Endodermal cell (in vitro differentiated cells): ENCODE measurements at places on chromosomes 6 and 20. TPM values are rescaled to one million over a fixed set of nuclear protein-coding genes. Genes with fewer than 3 reads are reported as not detected.

MAP3K5 gene
- 0.70 to 1.6 TPM (median 1.4 TPM) in 3 replicates for total RNA-seq

SIRPA gene
- total RNA-seq: 4.9 and 5.1 TPM in 2 replicates

MAP7 gene
- total RNA-seq: 34.7 to 47.2 TPM (median 42.4 TPM) in 3 replicates

PPP1R14C gene
- total RNA-seq: 0.29 and 0.38 TPM in 2 replicates

DSP gene
- total RNA-seq: 152 and 153 TPM in 2 replicates

DCDC2 gene
- 0.36 to 0.49 TPM (median 0.47 TPM) in 3 replicates for total RNA-seq

MUC21 gene
- total RNA-seq: not detected in 2 replicates

FAM83B gene
- total RNA-seq: 13.1 to 28.9 TPM (median 13.4 TPM) in 3 replicates

TFB1M gene
- total RNA-seq: 28.3 to 53.8 TPM (median 38.8 TPM) in 3 replicates

SLC4A11 gene
- 11.5 and 12.4 TPM in 2 replicates for total RNA-seq

NKAIN4 gene
- 0.24 to 0.59 TPM in 2 of 3 replicates, not detected in the other for total RNA-seq

MAFB gene
- 0.90 and 1.2 TPM in 2 replicates for total RNA-seq

SAMD5 gene
- 0.79 and 0.99 TPM in 2 replicates for total RNA-seq

TRIM10 gene
- not detected in 3 replicates for total RNA-seq

OR12D3 gene
- total RNA-seq: not detected in 3 replicates

SLC44A4 gene
- total RNA-seq: 0.56 and 1.3 TPM in 2 replicates

RAMACL gene
- total RNA-seq: 1.5 and 2.5 TPM in 2 replicates

NKX2-4 gene
- total RNA-seq: not detected in 3 replicates

BPIFA1 gene
- 1.4 and 2.3 TPM in 2 replicates for total RNA-seq

DNA sequence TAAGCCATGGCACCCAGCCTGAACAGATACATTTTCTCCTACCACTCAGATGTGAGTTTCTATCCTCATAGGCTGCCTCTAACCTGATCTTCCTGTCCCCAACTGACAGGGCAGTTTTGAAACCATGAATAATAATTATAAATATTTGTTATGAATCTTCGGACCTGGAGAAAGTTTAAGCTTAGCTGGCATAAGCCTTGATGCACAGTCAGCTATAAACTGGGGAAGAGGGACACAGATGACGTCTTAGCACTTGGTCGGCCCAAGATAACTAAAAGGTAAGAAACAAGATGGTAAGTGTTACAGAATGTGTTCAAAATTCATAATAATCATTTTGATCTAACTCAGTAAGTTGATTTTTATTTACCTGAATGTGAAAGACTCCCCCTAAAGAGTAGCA lies 8.1 kb downstream of the ZKSCAN4 start:
- no peaks in the 10 kb centered on the region for H3K4me1 ChIP-seq
- no peak overlapping the region for H3K4me3 ChIP-seq
- no peaks in the 10 kb centered on the region for H3K27me3 ChIP-seq
- no peak overlapping the region for H3K27ac ChIP-seq
- H3K36me3 ChIP-seq: peaks cover 53% of the 10 kb centered on the region

DNA sequence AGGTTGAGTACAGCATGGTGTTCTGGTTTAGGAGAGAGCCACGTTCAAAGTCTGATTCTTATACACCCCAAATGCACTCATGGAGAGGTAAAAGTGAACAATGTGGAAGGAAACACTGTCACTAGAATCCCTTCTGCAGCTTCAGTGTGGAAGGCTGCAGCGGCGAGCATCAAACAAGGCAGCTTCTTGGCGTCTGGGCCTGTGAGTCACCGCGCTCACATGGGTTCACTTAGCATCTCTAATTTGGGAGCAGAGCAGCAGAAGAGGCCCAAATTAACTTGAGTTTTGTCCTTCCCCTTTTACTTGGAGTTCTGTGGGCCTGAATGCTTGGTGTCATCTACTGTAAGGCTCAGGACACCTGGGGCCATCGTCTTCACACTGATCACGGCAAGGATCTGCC lies 10.9 kb upstream of the E2F1 start:
- no peaks in the 10 kb centered on the region for H3K4me1 ChIP-seq
- H3K36me3 ChIP-seq: no peaks in the 10 kb centered on the region
- H3K27me3 ChIP-seq: no peaks in the 10 kb centered on the region
- no peak overlapping the region for H3K4me3 ChIP-seq
- no peak overlapping the region for H3K27ac ChIP-seq

- no peak overlapping the region for H3K27ac ChIP-seq
- no peaks in the 10 kb centered on the region for H3K4me1 ChIP-seq
- H3K36me3 ChIP-seq: no peaks in the 10 kb centered on the region
- no peak overlapping the region for H3K4me3 ChIP-seq
Measured at GRCh38 chr6:106124015-106124414, 37.9 kb downstream of the PRDM1 start.

DNA sequence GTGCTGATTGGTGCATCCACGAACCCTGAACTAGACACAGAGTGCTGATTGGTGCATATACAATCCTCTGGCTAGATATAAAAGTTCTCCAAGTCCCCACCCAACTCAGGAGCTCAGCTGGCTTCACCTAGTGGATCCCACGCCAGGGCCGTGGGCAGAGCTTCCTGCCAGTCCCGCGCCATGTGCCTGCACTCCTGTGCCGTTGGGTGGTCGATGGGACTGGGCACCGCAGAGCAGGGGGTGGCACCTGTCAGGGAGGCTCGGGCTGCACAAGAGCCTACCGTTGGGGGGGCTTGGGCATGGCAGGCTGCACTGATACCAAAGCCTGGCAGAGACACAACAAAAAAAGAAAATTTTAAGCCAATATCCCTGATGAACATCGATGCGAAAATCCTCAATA lies 185.4 kb upstream of the ASCC3 start:
- H3K4me1 ChIP-seq: no peaks in the 10 kb centered on the region
- H3K27ac ChIP-seq: no peak overlapping the region
- no peaks in the 10 kb centered on the region for H3K27me3 ChIP-seq
- no peaks in the 10 kb centered on the region for H3K36me3 ChIP-seq
- no peak overlapping the region for H3K4me3 ChIP-seq

DNA sequence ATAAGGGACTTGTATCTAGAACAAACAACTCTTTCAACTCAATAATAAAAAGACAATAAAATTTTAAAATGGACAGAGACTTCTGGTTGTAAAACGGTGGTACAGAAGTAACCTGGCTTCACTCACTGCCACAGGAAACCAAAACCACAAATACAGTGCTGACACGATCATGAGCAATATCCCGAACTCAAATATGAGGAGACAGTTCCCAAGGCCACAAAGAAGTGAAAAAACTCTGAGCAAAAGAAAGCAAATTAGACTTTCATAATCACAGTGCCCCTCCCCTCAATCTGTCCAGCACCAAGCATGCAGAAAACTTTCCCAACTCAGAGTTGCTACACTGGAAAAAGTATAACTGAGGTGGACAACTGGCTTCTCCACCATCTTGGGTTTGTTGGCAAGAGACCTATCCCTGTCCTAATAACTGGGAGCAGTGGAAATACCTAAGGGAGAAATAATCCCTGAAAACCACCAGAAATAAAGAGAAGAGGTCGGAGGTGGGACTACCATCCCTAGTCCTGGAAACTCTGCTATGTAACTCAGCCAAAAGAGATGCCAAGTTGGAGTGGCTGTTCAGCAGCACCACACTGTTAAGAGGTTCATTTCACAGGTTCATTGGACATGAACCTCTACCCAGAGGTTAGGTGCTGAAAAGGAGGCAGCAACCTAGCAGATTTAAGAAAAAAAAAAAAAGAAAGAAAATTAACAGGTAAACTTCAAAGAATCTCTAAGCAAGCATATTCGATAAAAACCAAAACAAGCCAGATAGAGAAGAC lies 55.5 kb downstream of the REV3L start:
- H3K36me3 ChIP-seq: no peaks in the 10 kb centered on the region
- no peaks in the 10 kb centered on the region for H3K4me1 ChIP-seq
- no peak overlapping the region for H3K4me3 ChIP-seq
- no peak overlapping the region for H3K27ac ChIP-seq
- no peaks in the 10 kb centered on the region for H3K27me3 ChIP-seq

GRCh38 chr6:104943781-104944180 lies 13.1 kb upstream of the LIN28B start:
- no peak for DNase-seq
- H3K4me3 ChIP-seq: no peak overlapping the region
- no peaks in the 10 kb centered on the region for H3K4me1 ChIP-seq
- no peaks in the 10 kb centered on the region for H3K36me3 ChIP-seq
- no peaks in the 10 kb centered on the region for H3K27me3 ChIP-seq

- no peak overlapping the region for H3K4me3 ChIP-seq
- no peaks in the 10 kb centered on the region for H3K27me3 ChIP-seq
- H3K4me1 ChIP-seq: no peaks in the 10 kb centered on the region
- no peak overlapping the region for H3K27ac ChIP-seq
- H3K36me3 ChIP-seq: no peaks in the 10 kb centered on the region
- no peak for DNase-seq
Measured at GRCh38 chr6:139256087-139256486, 35.7 kb downstream of the TXLNB start.

DNA sequence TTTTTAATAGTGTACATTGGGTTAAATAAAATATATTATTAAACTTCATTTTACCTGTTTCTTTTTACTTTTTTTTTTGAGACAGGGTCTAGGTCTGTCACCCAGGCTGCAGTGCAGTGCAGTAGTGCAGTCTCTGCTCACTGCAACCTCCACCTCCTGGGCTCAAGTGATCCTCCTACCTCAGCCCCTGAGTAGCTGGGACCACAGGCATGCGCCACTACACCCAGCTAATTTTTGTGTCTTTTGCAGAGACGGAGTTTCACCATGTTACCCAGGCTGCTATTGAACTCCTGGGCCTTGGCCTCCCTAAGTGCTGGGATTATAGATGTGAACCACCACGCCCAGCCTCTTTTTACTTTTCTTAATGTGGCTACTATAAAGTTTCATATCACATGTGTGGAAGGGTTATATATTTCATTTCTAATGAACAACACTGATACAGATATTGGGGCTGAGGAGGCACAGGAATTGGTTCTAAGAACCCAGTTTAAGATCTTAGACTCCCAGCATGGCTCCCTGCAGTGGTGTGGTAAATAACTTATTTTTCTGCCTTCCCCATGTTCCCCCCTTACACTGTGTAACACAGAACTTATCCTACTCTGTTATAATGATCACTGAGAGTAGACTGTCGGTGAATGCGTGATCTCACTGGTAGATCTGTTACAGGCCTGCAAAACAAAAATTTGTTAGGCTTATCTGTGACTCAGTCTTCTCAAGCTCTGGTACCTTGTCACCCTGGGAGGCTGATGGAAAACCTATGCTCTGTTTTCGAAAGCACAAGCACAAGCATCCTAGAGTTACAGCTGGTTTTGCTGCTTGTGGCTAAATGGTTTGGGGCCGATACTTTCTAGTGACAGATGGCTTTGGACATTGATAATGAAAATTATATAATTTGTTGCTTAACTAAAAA lies 5.8 kb upstream of the ATXN1 start:
- H3K27me3 ChIP-seq: no peaks in the 10 kb centered on the region
- H3K36me3 ChIP-seq: no peaks in the 10 kb centered on the region
- no peak overlapping the region for H3K4me3 ChIP-seq

- H3K36me3 ChIP-seq: no peaks in the 10 kb centered on the region
- no peaks in the 10 kb centered on the region for H3K27me3 ChIP-seq
- no peak for DNase-seq
- H3K27ac ChIP-seq: no peak overlapping the region
- H3K4me1 ChIP-seq: no peaks in the 10 kb centered on the region
Measured at GRCh38 chr20:24785141-24786110, 163.6 kb upstream of the CST7 start.

DNA sequence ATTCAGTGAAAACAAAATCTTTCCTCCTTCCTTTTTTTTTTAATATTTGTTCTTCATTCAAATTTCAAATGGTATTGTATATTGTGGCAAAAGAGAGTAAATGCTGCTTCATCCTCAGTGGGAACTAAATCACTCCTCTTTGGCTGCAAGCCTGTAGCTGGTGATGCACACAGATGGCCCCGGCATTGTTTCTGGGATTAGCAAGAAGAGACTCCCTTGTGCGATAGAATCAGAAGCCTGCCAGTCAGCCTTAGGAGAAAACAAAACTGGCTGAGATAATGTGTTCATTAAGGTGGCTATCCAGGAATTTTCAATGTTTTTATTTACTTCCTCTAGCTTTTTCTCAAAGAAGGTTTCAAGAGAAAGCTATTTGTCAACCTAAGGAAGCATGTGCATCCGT lies 20.7 kb upstream of the ELOVL2 start:
- H3K36me3 ChIP-seq: no peaks in the 10 kb centered on the region
- H3K27ac ChIP-seq: no peak overlapping the region
- no peak overlapping the region for H3K4me3 ChIP-seq
- no peaks in the 10 kb centered on the region for H3K27me3 ChIP-seq

- H3K36me3 ChIP-seq: no peaks in the 10 kb centered on the region
- peaks cover 33% of the 10 kb centered on the region for H3K27me3 ChIP-seq
- peak; percentile 57 for DNase-seq
- no peak overlapping the region for H3K4me3 ChIP-seq
- H3K27ac ChIP-seq: no peak overlapping the region
Measured at GRCh38 chr6:17098538-17098937, 3.3 kb upstream of the STMND1 start.
